Panc1 (cell line): ENCODE measurements at places on chromosomes 11 and 22. TPM values are rescaled to one million over a fixed set of nuclear protein-coding genes. Genes with fewer than 3 reads are reported as not detected.

The OR51A4 gene
- not detected for total RNA-seq

GRCh38 chr11:134228625-134229024 lies 4.2 kb downstream of the VPS26B start:
- H3K4me1 ChIP-seq, result peaks cover 20% of the 10 kb centered on the region
- DNase-seq, result no peak
- H3K27me3 ChIP-seq, result no peaks in the 10 kb centered on the region
- no peak overlapping the region for H3K27ac ChIP-seq
- H3K4me3 ChIP-seq, result no peak overlapping the region
- H3K36me3 ChIP-seq, result no peaks in the 10 kb centered on the region; the same call in 1 of the 2 replicates

- DNase-seq, result no peak
- peaks cover 4% of the 10 kb centered on the region; the same call in 1 of the 2 replicates for H3K36me3 ChIP-seq
- H3K27ac ChIP-seq, result peak overlapping the region; percentile 68; the same call in 1 of the 2 replicates
- H3K4me1 ChIP-seq, result peaks cover 15% of the 10 kb centered on the region
Measured at GRCh38 chr11:63769042-63769713, 603 bp upstream of the ZFTA start.

DNA sequence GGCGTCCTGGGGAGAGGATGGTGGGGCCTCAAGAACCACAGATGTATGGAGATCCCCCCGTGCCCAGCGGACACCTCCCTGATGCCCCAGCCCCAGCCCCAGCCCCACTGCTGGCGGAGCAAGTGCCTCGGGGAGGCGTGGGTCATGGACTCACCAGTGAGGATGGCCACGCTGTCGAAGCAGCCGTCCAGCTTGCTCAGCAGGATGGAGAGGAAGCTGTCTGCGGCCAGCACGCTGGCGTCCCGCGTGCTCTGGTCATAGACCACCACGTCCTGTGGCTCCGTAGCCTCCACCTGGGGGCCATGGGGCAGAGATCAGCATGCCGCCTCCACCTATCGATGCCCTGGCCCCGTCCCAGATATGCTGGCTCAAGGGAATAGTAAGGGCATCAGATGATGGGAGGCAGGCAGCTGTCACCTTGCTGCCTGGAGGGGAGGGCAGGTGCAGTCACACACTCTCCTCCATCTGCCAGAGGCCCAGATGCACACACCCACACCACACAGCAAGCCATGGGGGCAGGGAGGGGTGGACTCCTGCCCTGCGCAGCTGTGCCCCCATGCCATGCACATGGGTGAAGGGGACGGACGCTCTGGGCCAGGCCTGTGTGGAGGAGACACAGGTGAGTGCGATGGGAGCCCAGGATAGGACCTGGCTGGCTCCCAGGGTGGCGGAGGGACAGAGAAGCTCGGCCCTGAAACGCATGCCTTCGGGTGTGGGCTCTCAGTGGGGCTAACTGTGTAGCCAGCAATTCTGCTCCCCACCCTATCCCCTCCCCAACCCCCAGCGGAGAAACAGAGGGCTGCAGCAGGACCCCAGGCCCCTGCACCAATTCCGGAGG lies 8.2 kb downstream of the DUSP8 start:
- no peaks in the 10 kb centered on the region for H3K36me3 ChIP-seq
- no peak for DNase-seq
- no peak overlapping the region for H3K27ac ChIP-seq
- no peaks in the 10 kb centered on the region for H3K27me3 ChIP-seq
